Hematopoietic multipotent progenitor cell treated with erythropoietin and hydrocortisone succinate and interleukin-3 and kit ligand, for 17 days (in vitro differentiated cells): ENCODE measurements at places on chromosomes 16 and 17.

DNA sequence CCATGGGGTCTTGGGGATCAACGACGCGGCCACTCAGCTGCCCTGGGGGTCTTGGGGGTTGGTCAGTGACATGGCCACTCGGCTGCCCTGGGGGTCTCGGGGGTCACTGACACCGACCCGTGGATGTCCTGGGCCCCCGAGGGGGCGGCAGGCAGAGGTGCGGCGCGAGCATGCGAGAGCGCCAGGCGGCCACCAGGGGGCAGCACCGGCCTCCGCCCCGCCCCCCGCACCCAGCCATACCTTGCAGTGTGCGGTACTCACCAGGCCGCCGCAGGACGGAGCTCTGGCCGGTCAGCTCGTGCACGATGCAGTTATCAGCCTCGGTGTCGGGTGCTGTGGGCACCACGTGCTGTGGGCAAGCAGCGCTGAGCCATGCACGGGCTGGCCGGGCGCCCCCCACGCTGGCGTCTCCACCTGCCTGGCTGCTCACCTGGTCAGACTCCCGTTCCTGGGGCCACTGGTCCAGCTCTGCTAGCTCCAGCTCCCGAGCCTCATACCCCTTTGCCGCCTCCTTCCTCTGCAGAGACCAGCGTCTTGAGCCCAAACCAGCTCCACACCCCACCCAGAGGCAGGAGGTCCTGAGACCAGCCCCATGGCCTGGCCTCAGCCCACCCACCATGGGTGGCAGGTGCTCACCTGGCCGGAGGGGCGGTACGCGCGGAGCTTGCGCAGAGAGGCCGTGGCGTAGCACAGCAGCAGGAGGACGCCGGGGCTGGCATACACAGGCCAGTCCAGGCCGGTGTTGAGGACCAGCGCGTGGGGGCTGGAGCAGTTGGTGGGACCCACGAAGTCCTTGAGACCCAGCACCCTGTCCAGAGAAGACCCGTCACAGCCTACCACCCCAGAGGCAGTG lies 31.2 kb downstream of the CTU2 start:
- DNase-seq, result peak; percentile 81

DNA sequence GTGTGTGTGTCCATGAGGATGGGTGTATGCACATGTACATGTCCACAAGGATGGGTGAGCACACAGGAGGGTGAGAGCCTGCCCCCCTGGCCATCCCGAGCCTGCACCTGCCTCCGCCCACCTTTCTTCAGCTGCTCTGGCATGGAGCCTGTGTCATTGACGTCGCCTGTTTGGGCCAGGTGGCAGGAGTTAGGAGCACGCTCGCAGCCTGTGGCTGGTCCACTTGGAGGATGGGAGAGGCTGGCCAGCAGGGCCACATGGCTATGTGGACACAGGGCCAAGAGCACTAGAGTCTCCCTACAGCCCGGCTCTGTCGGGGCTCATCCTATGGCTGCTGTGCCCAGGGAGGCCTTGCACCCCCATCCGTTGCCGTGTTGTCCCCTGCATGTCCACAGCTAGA lies 21.4 kb downstream of the BAHCC1 start:
- DNase-seq, result no peak

DNA sequence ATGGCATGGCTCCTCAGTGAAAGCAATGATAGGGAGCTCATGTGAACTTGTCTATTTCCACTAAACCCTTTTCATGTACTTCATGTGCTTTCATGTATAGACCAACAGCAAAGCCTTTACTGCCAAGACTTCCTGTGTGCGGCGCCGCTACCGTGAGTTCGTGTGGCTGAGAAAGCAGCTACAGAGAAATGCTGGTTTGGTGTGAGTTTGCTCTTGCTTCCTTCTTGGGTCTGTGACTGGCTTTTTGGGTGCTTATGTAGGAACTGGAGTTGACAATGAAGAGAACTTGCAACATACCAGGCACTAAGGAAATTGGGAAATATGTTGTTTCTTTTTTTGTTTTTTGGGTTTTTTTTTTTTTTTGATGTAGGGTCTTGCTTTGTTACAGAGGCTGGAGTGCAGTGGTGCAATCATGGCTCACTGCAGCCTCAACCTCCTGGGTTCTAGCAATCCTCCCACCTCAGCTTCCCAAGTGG lies 5.7 kb downstream of the SNX11 start:
- DNase-seq, result no peak

DNA sequence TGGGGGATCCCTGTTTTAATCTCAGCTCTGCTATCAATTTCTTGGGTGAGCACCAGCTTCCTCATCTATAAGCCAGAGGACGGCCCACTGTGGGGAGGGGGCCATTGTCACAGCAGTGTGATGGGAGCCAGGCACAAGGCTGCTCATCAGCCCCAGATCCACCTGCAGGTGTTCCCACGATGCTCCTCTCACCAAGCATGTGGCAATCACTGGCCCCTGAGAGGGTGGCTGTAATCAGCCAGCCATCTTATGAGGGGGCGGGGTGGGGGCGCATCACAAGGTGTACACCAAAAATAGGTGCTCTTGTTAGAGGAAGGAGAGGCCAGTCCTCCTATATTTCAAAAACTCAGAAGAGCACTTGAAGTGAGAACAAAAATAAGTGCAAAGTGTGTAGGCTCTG lies 31.2 kb downstream of the HNF1B start:
- no peak for DNase-seq

DNA sequence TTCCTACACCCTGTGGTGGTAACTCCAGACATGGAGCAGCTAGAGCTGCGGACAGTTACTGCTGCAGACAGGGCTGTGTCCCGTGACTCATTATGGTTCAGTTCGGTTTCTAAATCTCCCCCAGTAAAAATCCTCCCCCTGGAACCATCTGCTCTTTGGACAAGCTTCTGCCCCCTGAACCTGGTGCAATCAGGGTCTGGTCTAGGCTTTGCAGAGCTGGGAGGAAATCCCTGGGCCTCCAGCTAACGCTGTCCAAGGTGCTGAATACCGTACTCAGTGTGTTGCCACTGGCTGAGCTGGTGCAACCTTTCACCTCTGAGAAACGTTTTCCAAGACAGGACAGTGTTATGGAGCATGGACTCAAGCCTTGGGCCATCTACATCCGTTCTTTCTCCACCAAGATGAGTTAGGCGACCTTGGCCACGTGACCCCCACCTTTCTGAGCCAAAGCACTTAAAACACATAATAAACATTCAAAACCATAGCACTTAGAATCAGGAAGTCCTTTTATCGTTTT lies 142.0 kb downstream of the CPPED1 start:
- no peak for DNase-seq

GRCh38 chr17:45677770-45678169 lies 106.3 kb upstream of the CRHR1 start:
- DNase-seq, result no peak

DNA sequence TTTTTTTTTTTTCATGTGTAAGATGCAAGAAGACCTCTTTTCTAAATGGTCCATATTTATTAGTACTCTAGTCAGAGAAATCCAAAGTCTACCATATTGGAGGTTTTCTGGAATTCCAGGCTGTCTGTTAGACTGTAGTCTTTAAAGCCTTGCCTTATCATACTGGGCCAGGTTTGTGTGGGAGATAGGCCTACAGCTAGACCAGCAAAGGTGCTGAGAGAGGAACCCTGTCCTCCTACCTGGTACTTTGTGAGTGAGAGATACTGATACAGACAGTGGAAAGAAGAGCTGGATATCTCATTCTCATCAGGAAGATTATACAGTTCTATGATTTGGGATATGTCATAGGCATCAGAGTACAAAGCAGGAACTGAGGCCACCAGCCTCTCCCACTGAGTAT lies 8.1 kb downstream of the RHOT1 start:
- no peak for DNase-seq

GRCh38 chr17:68106085-68106484 lies 70.5 kb downstream of the KPNA2 start:
- DNase-seq, result no peak

DNA sequence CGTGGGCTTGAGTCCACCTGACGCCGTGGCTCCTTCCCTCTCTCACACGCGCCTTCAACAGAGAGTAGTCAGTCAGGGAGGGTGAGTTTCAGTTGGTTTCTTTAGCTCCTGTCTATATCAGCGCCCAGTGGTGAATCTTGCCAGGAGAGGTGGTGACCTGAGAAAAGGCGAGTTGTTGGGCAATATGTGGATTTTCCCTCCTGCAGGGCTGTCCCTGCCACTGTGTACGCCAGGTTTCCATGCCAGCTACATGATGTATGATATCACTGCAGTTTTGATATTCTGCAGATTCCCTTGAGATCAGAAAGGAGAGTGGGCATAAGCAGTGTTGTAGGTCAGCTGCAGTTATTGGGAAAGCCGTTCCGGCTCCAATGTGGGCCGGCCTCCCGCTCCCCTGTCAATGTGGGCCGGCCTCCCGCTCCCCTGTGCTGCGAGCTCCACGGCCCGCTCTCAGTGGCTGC lies 31.4 kb downstream of the BANP start:
- no peak for DNase-seq

GRCh38 chr17:83069931-83070742 lies 9.3 kb upstream of the METRNL start:
- DNase-seq, result no peak

- DNase-seq, result no peak
Measured at GRCh38 chr17:44355642-44356099, 8.0 kb downstream of the FAM171A2 start.

DNA sequence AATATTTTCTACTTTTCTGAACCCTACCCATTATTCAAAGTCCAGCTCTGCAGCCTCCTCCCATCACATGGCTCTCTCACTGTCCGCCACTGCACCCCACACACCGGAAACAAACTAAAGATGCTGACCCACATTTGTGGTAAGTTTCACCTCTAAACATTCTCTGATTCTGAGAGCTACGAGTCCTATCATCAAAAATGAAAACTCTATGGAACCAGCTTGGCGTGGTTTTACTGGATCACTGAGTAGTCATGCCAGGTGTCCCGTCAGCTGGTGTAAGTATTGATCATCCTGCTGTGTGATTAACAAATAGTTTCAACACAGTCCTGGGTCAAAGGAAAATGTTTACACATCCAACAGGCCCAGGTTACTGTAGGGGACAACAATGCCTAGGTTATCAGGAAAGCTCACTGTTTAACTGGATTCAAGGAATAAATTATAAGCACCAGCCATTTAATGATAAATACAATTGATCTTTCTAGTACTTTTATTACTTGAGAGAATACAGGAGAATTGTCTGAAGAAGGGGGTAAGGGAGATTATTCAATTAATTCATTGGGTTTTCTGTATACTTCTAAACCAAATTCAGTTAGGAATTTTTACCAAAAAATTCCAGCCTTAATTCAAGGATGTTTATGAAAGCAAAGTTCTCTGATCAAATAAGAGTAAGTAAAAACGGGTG lies 33.9 kb downstream of the CYTH1 start:
- DNase-seq, result no peak

DNA sequence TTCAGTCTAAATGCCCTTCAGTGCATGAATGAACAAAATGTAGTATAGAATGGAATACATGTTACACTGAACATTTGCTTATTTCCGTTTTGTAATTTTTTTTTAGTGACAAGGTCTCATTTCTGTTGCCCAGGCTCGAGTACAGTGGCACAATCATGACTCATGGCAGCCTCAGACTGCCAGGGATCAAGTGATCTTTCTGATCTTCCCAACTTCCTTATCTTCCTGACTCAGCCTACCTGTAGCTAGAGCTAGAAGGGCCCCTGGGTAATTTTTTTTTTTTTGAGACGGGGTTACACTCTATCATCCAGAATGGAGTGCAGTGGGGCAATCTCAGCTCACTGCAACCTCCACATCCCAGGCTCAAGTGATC lies 7.3 kb upstream of the SLX4 start:
- DNase-seq, result peak; percentile 30

DNA sequence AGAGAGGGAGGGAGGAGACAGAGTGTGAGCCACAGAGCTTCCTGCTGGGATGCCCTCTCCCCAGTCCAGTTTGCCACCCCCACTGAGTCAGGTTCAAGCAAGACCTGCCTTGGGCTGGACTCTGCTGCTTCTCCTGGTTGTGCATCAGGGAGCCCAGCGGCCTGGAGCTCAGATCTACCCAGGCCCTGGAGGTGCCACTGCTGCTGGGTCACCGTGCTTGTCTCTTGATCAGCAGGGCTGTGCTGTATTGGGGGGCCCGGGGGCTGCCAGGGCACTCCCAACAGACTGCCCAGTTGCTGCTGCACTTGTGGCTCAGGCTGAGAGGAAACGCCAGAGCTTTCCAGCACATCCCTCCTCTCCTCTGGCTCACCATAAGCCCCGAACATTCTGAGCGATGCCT lies 8.9 kb downstream of the TLE7 start:
- no peak for DNase-seq

GRCh38 chr17:15409721-15410250 lies 57.6 kb downstream of the CDRT4 start:
- DNase-seq, result no peak

GRCh38 chr17:72244956-72245355 lies 124.1 kb downstream of the SOX9 start:
- DNase-seq, result no peak

- no peak for DNase-seq
Measured at GRCh38 chr16:82031116-82032084, 3.7 kb upstream of the HSD17B2 start.

DNA sequence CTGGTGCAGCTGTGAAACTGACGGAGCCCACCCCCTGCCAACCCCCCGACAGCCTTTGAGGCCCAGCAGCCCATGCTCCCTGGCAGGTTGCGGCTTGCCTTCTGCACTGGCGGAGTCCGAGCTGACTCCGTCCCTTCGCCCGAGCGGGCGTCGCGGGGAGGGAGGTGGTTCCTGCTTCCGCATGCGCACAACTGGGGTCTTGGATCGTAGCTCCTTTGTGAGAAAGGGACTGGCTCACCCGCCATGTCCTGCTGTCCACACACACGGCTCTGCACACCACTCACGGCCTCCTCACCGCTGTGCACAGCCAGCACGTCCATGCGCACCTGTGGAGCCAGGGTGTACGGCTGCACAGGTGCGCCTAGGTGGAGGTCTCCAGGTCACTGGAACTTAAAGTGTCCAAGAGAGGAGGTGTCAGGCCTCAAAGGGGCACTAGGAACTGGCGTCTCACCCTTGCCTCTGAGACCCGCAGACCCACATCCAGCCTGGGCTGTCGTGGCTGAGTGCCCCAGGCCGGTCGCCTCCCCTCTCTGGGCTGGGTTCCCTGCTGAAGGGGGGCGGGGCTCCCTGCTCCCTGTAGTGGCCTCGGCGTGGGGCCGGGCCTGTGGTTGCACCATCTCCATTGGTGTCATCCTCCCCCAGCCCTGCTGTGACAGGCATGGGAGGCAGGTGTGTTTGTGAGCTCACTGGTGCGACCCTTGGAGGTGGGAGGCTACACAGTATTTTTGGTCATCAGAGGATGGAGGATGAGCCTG lies 45.3 kb downstream of the JPH3 start:
- DNase-seq, result no peak

DNA sequence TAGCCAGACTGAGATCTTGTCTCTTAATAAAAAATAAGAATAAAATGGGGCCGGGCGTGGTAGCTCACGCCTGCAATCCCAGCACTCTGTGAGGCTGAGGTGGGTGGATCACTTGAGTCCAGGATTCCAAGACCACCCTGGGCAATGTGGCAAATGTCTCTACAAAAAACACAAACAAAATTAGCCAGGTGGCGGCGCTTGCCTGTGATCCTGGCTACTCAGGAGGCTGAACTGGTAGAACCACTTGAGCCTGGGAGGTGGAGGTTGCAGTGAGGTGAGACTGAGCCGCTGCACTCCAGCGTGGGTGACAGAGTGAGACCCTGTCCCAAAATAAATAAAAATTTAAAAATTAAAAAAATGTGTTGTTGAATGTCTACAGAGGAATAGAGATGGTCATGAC lies 2.9 kb upstream of the DEF8 start:
- no peak for DNase-seq
